Dermis blood vessel endothelial cell (primary cell): ENCODE measurements at places on chromosomes 3 and 15. TPM values are rescaled to one million over a fixed set of nuclear protein-coding genes. Genes with fewer than 3 reads are reported as not detected.

Gene LRRIQ4
- total RNA-seq = not detected in 2 replicates

DNA sequence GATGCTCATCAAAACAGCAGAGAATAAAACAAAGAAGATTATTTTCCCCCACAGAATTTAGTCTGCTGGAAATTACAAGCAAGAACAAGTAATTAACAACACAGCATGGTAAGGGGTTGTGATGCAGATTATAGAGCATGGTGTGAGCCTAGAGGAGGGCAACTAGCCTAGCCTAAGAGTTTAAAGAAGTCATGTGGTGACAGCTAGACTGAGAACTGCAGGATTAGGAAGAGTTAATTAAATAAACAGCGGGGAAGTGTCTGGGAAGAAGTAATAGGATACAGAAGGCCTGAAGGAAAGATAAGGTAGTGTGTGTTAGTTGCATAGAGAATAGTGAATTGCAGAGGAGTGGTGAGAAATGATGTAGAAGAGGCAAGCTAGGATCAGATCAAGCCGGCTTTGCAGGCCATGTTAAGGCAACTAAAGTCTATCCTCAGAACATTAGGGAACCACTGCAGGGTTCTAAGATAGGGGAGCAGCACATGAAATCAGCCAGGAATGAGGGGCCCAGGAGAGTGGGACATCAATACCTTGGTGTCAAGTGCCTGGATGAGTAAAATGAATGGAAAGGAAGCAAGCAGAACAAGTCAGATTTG, 11.9 kb upstream of the PKM start:
- no peak for DNase-seq

- DNase-seq = no peak
These were observed 17.5 kb upstream of the RBP1 start for GRCh38 chr3:139557041-139557440.

DNA sequence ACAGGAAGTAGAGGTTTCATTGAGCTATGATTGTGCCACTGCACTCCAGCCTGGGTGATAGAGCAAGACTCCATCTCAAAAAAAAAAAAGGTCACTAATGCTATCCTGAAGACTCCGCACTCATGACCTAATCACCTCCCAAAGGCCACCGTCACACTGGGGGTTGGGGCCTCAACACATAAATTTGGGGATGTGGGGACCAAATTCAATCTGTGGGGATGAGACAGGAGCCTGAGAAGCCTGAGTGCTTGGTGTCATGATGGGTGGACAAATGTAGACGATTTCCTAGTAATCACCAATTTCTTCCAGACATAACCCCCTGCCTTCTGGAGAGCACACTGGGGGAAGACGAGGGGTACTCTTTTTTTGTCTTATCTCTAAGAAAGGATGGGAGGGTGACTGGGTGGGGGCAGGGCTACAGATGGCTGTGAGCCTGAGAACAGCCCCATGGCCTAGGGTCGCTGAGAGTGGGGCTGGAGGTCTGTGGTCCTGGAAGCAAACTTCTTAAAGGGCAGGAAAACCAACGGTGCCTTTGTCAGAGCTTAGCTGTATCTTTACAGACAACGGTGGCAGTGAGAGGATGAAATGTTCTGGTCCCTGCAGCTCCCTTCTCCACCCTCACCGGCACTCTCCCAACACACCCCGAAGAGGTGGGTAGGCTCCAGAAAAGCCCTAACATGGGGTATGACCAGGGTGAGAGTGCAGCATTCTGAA, 16.6 kb upstream of the KLF13 start:
- DNase-seq = no peak

DNA sequence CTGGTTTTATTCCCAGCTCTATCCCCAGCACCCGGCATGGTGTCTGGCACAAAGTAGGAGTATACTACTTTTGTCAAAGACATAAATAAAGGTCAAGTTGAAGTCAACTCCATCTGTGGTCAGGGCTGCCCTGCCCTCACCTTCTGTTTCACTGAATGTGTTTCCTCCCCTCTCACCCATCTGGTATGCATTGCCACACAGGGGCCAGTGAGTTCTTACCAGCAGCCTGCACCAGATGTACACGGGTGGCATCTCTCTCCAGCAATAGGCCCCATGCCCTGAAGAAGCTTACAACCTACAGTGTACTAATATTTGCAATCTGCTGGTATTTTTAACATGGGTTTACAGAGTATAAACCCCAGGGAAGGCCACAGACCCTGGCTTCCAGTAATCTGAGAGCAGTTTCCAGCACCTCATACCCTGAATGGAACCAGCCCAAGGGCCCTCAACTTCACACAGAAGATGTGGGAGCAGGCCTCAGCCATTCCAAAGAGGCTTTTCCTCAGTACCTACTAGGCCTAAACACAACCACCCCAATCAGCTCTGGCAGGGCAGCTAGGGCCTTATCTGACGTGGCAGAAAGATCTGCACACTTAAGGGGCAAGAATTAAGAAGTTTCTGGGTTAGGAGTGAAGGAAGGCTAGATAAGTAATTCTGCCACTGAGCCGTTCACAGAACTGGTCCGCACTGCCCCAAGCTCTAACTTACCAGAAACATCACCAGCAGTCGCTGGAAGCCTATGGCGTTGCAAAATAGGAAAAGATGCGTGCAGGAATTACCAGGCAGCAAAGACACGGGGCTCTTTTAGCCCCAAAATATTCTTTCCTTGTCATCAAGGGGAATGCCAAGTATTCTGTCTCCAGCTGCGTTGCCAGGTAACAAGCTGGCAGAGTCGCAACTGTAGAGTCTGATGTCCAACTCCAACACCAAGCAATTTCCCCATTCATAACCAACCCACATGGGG, 2.1 kb downstream of the IDH2 start:
- DNase-seq = no peak

Gene SLCO3A1
- 0.47 and 1.2 TPM in 2 replicates for total RNA-seq

- DNase-seq = peak; percentile 97
These were observed 35.3 kb upstream of the SEMA4B start for GRCh38 chr15:90165659-90166489.

- no peak for DNase-seq
These were observed 335.7 kb upstream of the PPP2R3A start for GRCh38 chr3:135629701-135630408.

GRCh38 chr15:90362936-90363212, 10.8 kb downstream of the ZNF774 start:
- DNase-seq = peak; percentile 77

DNA sequence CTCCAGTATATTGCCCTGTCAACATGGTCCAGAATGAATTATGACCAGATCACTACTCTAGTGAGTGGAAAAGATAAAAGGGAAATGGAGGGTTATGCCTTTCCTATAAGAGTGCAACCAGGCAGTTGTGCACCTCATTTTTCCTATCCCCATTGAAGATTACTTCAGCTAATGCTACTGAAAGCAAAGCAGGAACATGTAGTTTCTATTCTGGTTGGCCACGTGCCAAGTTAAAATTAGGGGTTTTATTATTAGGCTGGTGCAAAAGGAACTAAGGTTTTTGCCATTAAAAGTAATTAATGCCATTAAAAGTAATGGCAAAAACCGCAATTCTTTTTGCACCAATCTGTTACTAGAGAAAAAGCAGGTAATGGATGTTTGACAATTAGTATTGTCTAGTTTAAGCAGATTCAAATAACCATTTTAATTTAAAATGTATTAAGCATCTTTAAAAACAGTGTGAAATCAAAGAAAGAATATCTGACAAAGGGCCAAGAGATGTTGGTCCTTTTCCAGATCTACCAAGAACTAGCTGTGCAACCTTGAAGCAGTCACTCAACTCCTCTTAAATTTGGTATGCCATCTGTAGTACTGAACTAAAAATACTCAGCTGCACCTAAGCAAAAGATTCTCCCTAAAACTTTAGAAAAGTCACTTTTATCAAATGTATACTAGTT, 567.5 kb upstream of the CCDC54 start:
- DNase-seq = peak; percentile 7

DNA sequence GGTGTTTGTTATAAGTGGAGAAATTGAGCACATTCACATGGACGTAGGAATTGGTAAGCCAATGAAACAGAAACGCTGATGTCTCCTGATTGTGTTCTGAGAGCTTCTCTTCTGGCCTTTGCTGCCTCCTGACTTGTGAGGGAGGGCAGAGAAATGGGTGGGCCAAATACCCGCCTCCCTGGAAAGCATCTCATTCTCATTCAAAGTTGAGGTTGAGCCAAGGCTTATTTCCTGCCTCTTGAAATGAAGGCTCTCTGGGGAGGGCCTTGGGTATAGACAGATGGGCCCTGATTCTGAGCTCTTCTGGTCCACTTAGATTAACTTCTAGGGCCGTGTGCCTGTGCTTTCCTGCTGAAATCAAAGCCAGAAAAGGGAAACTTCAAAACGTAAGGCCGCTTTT, 57.4 kb upstream of the MYZAP start:
- DNase-seq = peak; percentile 47

Gene POLQ
- total RNA-seq = 3.9 and 8.1 TPM in 2 replicates

DNA sequence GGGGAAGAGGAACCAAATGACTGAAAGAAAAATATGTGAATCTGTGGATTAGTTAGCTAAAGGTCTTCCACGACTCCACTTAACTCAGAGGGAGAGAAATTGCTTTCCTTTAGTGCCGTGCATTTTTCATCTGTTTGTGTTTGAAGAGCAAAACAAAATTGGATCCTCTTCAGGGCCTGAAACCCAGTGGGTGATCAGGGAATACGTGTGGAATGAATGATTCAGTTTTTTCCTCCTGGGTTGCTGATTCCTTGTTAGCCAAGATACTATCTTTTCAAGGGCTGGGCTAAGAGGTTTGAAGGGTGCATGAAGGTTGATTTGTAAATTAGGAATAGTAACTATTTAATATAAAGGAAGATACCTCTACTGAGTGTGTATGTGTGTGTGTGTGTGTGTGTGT, 61.0 kb downstream of the TPRG1 start:
- no peak for DNase-seq

GRCh38 chr3:45940004-45940780, 3.1 kb upstream of the CXCR6 start:
- DNase-seq = no peak

DNA sequence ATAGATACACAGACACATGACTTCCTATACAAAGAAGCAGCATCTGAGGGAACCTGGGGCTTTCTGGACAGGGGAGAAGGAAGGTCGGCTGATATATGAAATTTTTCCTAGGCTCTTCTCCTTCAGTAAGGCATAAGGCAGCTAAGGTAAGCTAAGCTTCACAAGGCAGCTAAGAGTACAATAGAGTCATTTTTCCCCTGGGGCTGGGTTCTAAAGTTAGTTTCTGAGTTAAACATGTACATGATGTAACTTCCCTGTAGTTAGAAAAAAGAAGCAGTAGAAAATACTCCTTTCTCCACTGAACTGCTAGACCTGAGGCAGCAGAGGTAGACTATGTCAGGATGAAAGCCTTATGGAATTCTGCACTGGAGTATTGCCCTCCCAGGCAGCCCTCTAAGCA, 109.6 kb downstream of the PLD1 start:
- no peak for DNase-seq

- no peak for DNase-seq
These were observed 128.6 kb downstream of the POLR2M start for GRCh38 chr15:57835119-57835518.

Gene TM4SF1
- total RNA-seq = 921 and 1,047 TPM in 2 replicates

GRCh38 chr3:56424336-56424735, 43.9 kb downstream of the ERC2 start:
- DNase-seq = no peak
